Stimulated activated naive B cell treated with anti-CD40 and anti-IgM and Interleukin-4, amounts not matched to agents 10 μg/mL and 1 μg/mL and 100 μg/mL, for 72 hours (primary cell): ENCODE measurements at places on chromosomes 1 and 21.
A peak's percentile ranks its signal among the peaks of the same experiment; 100 is the strongest.

DNA sequence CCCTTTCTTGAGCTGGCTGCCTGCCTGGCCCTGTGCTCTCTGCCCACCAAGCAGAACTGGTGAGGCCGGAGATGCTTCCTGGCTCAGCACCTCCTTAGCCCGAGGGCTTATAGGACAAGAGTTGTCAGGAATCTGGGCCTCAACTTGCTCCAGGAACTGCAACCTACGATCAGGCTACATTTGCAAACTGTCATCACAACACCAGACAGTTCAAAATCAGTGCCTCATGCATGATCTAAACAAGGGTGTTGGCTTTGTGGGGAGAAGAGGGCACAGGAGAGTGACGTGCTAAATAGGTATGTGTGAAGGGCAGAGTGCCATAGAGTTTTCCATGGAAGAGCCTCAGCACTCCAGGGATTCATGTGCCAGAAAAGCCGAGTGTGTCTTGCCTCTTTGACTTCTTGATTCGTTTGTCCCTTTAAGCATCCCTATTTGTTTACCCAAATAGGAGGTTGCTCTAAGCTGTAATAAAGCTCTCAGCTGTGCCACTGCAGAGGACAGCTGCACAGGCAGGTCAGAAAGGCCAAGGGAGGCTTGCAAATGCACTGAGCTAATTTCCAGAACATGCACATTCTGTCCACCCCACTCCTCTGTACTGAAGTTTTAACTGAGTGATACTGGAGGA lies 30.2 kb upstream of the NEK2 start:
- H3K4me3 ChIP-seq: no peak overlapping the region
- H3K27me3 ChIP-seq: peaks cover 17% of the 10 kb centered on the region
- no peak for DNase-seq
- peaks cover 2% of the 10 kb centered on the region for H3K4me1 ChIP-seq

DNA sequence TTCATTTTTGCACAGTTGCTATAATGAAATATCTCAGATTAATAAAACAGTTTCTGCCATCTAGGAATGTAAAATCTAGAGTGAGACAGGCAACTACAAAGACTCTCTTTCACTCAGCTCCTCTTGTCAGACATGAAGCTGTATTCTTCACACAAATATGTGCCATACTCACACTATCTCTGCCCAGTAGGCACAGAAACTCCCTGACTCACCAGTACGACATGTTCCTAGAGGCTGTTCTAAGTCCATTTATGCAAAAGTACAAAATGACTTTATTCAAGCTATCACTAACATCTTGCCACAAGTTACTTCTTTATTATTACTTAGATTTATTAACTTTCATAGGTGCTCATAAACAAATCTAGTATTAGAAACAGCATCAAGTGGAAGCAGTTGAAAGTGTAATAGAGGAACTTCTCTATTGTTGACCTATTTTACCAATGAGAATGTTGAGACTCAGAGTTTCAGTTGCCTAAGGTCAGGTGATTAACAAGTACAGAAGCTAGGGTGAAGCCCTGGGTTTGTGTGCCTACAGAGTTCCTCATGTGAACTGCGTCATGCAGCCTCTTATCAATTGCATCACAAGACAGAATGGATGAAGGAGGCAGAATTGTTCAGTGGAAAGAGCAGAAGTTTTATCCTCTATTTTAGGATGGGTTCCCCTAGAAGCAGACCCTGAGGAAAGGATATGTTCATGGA lies 98.9 kb downstream of the RGS2 start:
- H3K36me3 ChIP-seq: no peaks in the 10 kb centered on the region
- H3K4me1 ChIP-seq: peaks cover 5% of the 10 kb centered on the region
- H3K27ac ChIP-seq: no peak overlapping the region
- no peak for DNase-seq
- H3K4me3 ChIP-seq: no peak overlapping the region

DNA sequence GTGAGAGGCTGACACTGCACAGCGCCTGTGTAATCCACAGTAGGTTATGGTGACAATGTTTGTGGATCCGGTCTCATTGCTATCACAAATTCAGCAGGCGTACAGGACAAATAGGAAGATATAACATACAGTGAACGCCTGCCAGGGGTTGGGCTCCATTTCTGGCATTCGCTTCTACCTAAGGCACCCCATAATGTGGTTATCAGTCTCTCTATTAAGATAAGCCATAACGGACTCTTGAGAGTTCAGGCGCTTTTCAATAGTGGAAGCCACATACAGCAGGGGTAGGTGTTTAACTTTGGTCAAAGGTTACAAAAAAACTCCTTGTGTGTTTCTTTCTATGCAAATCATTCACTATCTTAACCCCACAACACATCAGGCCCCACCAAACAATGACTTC lies 72.8 kb downstream of the SIPA1L2 start:
- no peak overlapping the region for H3K27ac ChIP-seq
- no peak overlapping the region for H3K4me3 ChIP-seq
- H3K36me3 ChIP-seq: no peaks in the 10 kb centered on the region

GRCh38 chr1:23401313-23401712 lies 23.2 kb downstream of the TCEA3 start:
- H3K4me1 ChIP-seq: no peaks in the 10 kb centered on the region
- H3K36me3 ChIP-seq: no peaks in the 10 kb centered on the region
- no peak overlapping the region for H3K4me3 ChIP-seq
- DNase-seq: no peak
- no peak overlapping the region for H3K27ac ChIP-seq
- no peaks in the 10 kb centered on the region for H3K27me3 ChIP-seq

- no peaks in the 10 kb centered on the region for H3K4me1 ChIP-seq
- no peaks in the 10 kb centered on the region for H3K36me3 ChIP-seq
- H3K27ac ChIP-seq: no peak overlapping the region
- no peak overlapping the region for H3K4me3 ChIP-seq
These were observed 249.4 kb upstream of the AJAP1 start for GRCh38 chr1:4404854-4405590.

- H3K4me3 ChIP-seq: no peak overlapping the region
- peaks cover 5% of the 10 kb centered on the region for H3K27me3 ChIP-seq
These were observed 209.9 kb upstream of the COA6 start for GRCh38 chr1:234163267-234163919.

GRCh38 chr1:101257500-101258325 lies 20.9 kb downstream of the S1PR1 start:
- H3K4me1 ChIP-seq: peaks cover 39% of the 10 kb centered on the region
- peak overlapping the region; percentile 14 for H3K4me3 ChIP-seq
- no peaks in the 10 kb centered on the region for H3K27me3 ChIP-seq
- no peaks in the 10 kb centered on the region for H3K36me3 ChIP-seq

- DNase-seq: no peak
- H3K27ac ChIP-seq: no peak overlapping the region
- H3K4me1 ChIP-seq: peaks cover 14% of the 10 kb centered on the region
These were observed 67.9 kb upstream of the DMRTA2 start for GRCh38 chr1:50491142-50491541.

DNA sequence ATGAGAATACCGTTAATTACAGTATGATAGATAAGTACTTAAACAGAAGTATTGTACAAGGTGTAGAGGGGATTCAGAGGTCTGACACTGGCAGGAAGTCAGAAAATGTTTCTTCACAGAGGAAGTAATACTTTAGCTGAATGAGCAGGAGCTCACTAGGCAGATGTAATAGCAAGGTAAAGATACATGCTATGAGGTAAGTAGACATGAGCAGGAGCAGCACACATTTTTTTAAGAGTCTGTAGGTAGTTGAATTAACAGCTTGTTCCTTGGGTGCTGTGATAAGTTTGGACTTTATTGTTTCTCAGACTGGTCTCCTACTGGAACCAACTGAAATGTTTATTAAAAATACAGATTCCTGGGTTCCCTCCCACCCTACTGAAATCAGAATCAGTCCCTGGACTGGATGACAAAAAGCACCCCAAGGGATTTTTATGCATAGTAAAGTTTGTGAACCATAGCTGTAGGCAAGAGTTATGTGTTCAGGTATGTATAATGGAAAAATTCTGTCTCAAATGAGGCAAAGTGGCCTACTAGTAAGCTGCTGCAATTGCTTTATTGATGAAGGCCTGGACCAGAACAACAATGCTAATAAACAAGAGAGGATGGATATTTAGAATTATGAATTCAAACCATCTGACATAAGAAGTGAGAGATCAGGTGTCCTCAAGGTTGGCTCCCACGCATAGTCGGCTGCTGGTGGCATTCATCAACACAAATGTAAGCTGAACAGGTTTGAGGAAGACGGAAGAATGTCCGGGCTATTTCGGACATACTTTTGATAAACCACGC lies 902 bp downstream of the AP4B1 start:
- H3K4me1 ChIP-seq: peaks cover 40% of the 10 kb centered on the region
- no peaks in the 10 kb centered on the region for H3K27me3 ChIP-seq
- H3K4me3 ChIP-seq: peak overlapping the region; percentile 93

GRCh38 chr21:45050797-45051489 lies 23.4 kb upstream of the ADARB1 start:
- H3K27me3 ChIP-seq: peaks cover 36% of the 10 kb centered on the region
- no peak overlapping the region for H3K4me3 ChIP-seq
- peak overlapping the region; percentile 33 for H3K27ac ChIP-seq
- H3K4me1 ChIP-seq: peaks cover 3% of the 10 kb centered on the region
- DNase-seq: no peak

- no peaks in the 10 kb centered on the region for H3K36me3 ChIP-seq
- DNase-seq: no peak
- H3K4me1 ChIP-seq: peaks cover 53% of the 10 kb centered on the region
- H3K27ac ChIP-seq: no peak overlapping the region
- peaks cover 12% of the 10 kb centered on the region for H3K27me3 ChIP-seq
These were observed 20.6 kb downstream of the PGLYRP3 start for GRCh38 chr1:153292185-153292584.

DNA sequence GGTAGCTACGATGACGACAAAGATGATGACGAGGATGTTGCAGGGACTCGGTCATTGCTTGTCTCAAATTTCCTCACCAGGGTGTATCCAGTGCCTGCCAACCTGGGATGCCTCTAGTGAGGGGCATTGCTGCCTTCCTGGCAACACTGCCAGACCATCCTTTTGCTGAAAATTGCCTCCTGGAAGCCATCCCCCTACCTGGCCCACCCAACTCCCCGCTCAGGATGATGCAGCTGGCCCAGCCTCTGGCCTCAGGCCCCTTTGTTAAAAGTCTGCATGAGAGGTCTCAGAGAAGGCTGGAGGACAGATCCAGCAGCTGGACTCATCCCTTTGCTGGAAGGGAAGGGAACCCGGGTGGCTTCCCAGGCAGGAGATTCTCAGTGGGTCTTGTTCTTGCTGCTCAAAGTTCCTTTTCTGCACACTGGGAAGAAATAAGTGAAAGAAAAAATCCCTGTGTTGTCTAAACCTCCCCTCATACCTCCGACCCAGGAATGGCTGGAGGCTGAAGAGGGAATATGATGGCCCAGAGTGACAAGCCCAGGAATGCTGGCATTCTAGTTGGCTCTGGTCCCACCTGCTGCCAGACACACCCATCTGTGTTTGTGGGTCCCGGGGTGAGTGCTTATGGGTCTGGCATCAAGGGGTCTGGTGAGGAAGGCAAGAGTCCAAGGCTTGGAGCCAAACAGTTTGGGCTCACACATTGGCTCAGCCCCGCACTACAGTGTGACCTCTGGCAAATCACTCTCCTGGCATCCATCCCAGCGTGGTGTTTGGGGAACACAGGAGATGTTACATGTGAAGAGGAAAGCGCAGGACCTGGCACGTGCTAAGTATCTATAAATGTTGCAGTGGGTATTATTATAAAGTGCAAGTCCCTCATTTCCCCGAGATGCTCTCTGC lies 6.7 kb upstream of the FNDC5 start:
- H3K27ac ChIP-seq: no peak overlapping the region
- H3K27me3 ChIP-seq: peaks cover 39% of the 10 kb centered on the region
- H3K4me1 ChIP-seq: peaks cover 16% of the 10 kb centered on the region
- no peaks in the 10 kb centered on the region for H3K36me3 ChIP-seq
- no peak overlapping the region for H3K4me3 ChIP-seq

DNA sequence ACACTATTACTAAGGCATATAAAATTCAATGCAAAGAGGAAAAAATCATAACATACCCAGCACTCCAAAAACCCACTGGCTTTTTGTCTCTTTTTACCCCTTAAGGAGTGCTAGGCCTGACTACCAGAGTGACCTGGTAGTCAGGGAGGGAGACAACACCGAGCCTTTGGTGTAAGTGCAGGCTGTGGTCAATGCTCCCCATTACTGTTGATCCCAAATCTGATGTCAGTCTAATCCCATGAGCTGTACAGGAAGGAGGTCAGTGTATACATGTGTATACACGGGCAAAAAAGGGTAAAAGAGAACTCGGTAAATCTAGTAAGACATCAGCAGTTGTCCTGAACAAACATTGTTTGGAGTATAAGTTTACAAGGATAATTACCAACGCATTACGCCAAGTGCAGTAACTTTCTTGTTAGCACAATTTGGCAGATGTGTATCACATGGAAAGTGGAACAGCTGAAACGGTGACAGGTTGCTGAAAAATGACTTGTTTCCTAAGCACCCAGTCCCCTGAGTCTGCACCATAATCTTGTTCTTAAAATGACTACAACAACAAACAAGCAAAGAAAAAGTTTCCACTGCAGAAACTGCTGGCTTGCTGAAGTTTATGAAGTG lies 217.9 kb downstream of the KCNH1 start:
- H3K4me1 ChIP-seq: peaks cover 3% of the 10 kb centered on the region
- no peaks in the 10 kb centered on the region for H3K36me3 ChIP-seq
- no peak for DNase-seq
- H3K27me3 ChIP-seq: peaks cover 9% of the 10 kb centered on the region

DNA sequence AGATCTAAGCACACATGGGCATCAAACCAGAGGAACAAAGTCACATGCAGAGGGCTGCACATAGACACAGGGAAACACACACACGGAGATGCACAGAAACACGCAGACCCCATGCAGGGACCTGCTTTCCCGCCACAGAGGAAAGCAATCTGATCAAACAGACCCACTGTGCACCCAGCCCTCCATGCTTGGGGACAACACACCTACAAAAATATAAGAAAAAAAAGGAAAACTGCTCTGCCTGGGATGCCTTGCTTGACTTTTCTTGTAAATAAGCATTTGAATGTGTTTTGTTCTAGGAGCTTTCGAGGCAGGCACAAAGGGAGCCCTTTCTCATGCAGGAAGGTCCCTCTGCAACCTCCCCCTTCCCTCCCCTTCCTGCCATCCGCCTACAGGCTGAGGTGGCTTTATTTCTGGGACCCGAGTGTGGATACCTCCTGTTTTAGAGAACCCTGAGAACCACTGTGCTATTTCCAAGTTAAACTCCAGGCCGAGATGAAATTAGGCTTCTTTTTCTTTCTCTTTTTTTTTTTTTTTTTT lies 3.5 kb upstream of the ICMT start:
- H3K4me1 ChIP-seq: peaks cover 12% of the 10 kb centered on the region
- no peak for DNase-seq
- H3K27ac ChIP-seq: no peak overlapping the region
- peaks cover 50% of the 10 kb centered on the region for H3K27me3 ChIP-seq
- no peak overlapping the region for H3K4me3 ChIP-seq

DNA sequence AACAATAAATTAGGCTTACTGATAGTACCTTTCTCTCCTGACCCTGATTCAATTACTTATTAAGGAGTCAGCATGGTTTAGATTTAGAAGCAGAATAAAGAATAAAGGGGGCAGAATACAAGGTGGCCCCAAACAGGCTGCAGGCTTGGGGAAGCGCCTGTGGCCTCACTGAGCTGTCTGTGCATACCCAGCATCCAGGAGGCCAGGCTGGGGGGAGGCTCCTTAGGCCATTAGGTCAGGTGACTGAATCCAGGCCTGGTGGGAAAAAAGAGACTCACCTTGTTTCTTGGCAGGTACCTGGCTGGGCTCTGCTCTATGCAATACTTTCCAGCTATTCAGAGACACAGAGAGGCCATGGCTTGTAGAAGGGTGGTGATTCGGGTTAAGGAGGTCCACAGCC lies 38.8 kb downstream of the PGBD5 start:
- DNase-seq: no peak
- H3K27me3 ChIP-seq: peaks cover 24% of the 10 kb centered on the region
- no peak overlapping the region for H3K4me3 ChIP-seq
- no peak overlapping the region for H3K27ac ChIP-seq
- no peaks in the 10 kb centered on the region for H3K4me1 ChIP-seq
- H3K36me3 ChIP-seq: no peaks in the 10 kb centered on the region
